ENCODE measurements at places on chromosomes 16 and 17.

GRCh38 chr16:58035356-58036170 is 10.0 kb downstream of the MMP15 start:
- DNase-seq, result no peak

DNA sequence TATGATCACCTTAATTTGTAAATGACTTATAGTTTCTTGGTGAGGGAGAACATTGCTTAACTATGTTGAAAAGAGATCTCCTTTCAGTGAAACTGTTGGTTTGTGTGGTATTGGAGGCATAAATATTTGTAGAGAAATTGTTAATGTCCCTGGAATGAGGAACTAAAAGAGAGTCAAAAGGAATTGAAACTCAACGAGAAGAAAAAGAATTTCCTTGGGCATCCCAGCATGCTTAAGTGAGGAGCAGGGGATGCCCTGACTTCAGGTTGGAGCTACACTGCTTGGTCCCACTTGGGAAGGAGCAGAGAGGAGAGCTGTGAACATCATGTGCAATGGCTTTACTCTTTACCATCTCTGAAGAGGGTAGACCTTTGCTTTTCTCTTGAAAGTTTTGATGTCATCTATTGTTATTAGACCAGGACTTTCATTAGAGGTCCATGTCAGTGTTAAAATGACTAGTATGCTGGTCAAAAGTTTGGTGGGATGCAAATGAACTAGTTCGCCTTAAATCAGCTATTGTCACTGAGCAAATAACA is 21.7 kb downstream of the KRT23 start:
- DNase-seq, result no peak

DNA sequence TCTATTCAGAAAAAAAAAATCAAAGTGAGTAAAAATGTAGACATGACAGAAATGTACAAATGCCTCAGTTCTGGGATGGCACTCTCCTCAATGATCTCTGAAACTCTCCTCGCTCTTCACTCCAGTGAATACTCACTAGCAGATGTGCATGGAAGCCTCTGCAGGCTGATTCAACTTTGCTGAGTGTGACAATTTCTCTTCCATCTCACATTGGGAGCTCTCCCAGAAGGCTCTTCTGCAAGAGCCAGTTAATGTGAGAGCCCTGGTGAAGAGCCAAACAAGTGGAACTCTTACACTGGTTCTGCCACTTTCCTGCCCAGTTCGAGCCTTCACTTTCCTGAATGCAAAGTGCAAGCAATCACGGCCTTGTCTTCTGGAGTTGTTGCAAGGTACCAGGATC is 147.1 kb upstream of the IRX6 start:
- no peak for DNase-seq

DNA sequence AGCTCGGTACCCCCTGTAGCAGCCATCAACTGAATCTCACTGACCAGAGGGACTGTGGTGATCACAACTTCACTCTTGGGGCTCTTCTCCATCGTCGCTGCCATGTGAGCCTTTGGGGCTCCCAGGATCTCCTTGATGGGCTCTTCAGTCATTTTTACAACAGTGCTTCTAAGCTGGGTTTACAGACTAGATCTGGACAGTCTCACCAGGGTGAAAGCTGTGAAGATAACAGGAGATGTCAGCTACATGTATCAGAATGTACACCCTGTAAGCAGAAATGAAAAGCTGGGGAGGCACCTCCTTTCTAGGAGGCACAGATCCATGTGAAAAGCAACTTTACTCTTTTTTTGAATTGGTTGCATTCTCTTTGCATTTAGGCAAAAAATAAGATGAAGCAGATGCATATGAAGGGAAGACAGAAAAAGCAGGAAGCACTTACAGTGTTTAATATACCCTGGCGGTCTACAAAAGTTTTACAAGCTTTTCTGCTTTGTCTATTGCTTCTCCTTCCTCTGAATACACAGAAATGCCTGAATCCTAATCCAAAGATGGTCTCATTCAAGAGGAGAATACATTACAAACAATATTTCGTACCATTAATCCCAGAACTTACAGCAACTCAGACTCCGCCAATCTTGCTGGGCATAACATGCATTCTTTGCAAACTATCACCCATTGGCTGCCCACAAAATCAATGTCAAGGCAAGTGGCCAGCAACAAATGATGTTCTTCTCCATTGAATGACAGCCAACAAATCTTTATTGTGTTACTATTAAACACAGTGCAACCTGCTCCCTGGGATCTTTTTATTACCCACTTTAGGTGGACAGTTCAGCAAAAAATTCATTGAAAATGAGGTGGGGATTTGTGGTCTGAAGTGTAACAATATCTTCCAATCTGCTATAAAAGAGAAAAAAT is 1.5 kb downstream of the TMEM100 start:
- no peak for DNase-seq

GRCh38 chr16:67181346-67181745 is 2.4 kb downstream of the MATCAP1 start:
- DNase-seq, result no peak
